ENCODE measurements at places on chromosomes 5 and 9.

DNA sequence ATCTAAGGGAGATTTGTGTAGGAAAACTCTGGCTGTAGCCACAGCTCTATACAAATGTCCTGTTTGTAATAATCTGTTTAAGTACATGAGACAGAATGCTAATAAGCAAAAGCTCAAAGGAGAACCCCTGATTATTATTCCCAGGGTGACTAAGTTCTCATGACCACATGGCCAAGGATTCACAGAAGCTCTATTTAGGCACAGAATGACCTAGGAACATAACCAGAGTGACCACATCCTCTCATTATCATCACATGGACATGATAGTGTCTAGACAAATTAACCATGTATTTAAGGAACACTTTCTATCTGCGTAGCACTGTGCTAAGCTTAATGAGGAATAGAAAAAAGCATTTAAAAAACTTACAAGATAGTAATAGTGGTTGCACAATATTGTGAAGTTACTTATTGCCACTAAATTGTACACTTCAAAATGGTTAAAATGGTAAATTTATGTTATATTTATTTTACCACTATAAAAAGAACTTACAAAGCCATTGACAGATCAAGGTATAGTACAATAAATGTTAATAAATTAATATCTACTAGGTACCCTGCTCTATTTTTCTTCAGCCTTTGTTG, 56.3 kb downstream of the STX17 start:
- DNase-seq: no peak

- DNase-seq: no peak
Observed at GRCh38 chr9:30116673-30117217, 2267.7 kb upstream of the ACO1 start.

DNA sequence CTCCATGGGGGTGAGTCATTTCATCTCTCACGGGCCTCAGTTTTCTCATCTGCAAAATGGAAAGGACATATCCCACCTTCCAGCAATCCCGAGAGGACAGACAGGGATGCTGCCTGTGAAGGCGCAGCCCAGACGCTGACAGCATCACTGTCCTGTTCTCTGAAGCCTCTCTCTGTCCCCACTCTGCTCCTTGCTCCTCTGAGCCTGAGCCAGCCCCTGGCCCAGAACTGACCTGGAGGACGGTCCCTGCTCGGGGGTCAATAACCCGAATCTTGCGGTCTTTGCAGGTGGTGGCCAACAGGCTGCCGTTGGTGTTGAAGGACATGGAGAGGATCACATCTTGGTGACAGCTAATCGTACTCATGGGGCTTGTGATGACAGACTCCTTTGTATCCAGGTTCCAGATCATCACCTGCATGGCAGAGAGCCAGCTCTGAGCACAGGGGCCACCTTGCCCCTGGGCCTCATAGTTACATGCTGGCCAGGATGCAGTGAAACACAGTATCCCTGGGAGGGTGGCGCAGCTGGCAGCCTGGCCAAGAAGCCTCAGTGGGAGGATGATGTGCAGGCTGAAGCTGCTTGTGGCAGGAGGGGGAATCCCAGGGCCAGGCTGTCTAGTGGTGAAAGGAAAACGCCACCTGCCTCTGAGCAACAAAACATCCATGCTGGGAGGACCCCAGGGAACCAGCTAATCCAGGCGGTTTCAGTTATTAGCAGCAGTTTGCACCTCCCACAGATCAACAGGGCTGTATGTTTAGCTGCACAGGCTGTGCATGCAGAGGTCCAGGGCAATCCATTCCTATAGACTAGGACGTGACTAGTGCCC, 14.0 kb upstream of the TRIM14 start:
- DNase-seq: no peak

DNA sequence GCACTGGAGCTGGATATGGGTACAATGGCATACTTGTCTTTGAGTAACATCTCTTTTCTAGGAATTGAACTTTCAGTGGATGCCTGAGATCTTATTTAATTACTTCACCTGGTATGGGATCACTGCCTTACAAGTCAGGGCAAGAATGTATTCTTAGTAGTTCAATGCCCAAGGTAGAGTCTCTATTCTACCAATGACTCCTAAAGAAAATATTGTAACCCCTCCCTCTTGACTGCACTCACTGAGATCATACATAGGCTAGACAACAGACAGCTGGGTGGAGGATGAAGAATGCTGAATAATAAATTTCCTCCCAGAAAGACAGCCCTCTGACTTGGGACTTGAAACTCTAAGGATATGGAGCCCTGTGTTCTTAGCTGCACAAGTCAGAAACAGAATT, 1216.3 kb upstream of the ACO1 start:
- no peak for DNase-seq

- no peak for DNase-seq
Observed at GRCh38 chr5:154321546-154321945, 124.3 kb upstream of the SAP30L start.

DNA sequence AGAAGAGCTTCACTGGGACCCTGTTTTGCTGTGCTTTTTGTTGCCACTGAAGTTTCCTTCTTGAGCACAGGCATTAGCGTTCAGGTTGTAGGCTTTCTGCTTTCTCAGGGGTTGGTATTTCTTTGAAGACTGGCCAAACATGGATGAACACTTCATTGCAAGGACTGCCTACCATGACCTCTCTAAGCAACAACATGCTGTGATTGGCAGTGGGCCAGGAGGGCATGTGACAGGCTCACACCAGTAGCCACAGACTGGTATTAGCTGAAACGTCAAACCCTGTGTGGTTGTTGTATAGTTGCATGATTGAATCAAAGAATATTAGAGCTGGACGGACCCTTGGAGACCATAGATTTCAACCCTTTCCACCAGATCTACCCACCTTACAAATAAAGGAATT, 20.0 kb upstream of the MLANA start:
- no peak for DNase-seq

- no peak for DNase-seq
Observed at GRCh38 chr5:135608361-135608760, 29.6 kb upstream of the CXCL14 start.

GRCh38 chr9:112007575-112008240, 111.1 kb downstream of the UGCG start:
- no peak for DNase-seq

DNA sequence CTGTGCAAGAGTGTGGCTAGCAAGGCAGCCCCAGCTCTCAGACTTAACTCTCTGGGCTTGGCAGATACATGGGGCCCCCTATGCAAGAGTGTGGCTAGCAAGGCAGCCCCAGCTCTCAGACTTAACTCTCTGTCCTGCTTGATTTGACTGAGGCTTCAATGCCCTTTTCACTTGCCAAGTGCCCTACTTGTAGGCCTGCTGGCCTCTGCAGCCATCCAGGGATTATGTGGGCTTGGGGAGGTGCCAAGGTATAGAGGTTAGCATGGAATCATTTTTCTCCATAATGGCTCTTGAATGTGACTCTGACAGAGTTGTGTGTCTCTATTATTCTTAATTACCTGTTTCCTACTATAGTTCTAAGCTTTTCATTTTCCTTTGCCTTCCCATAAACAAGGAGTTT, 115.5 kb upstream of the RUSC2 start:
- DNase-seq: no peak

DNA sequence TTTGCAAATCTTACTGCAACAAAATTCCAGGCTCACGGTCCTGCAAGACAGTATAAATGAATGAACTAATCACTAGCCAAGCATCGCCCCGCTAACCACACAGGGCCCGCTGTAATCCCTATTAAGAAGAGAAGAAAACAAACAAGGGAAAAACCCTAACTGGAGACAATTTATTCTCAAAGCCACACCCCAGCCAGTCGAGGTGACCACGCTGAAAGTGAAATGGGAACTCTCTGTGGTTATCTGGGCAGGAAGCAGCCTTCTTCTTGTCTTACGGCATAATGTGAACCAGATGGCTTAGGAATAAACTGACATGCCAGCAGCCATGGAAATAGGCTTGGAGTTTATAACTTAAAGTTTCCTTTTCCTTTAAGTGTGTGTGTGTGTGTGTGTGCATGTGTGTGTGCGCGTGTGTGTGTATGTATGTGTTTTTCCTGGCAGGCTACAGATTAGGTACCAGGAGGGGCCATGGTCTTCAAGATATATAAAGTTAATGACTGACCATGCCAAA, 120.2 kb downstream of the SEMA6A start:
- no peak for DNase-seq
